Stimulated activated CD8-positive, alpha-beta memory T cell treated with anti-CD3 and anti-CD28 coated beads, Interleukin-4, amount 100 ng/mL, for 1 hour (primary cell): ENCODE measurements at places on chromosomes 12 and 14.

GRCh38 chr14:102497998-102498677 is 11.4 kb downstream of the ANKRD9 start:
- no peak for DNase-seq

DNA sequence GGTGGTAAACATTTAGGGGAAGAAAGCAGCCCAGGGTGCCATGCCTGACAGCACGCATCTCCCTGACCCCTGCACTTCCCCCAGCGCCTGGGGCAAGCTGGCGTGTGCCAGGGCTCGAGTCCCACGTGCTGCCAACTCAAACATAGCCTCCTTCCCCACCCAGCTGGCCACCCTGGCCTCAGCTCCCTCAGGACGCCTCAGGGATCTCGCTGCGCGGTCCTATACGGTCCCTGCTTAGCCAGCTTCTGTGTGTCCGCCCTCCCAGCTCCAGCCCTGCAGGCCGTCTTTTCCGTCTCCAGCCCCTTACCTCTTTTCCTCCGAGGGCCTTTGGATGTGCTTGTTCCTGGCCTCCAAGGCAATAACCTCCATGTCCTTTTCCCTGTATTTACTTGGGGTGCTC is 71.0 kb downstream of the TESC start:
- DNase-seq, result no peak

DNA sequence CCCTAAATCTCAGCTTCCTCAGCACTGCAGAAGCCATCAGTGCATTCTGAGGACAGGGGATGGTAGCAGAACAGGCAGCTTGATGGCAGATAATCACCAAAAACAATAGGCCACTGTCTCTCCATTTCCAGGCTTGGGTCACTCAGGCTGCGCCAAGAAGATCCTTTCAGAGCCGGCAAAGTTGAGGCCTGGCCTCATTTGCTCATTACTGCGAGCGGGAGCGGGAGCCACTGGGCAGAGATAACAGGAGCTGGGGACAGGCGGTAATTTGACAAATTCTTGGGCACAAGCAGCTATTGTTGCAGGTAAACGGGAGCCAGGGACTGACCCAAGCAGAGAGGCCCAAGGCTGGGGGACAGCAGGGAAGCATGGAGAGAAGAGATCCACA is 2.1 kb downstream of the MSI1 start:
- DNase-seq, result no peak

DNA sequence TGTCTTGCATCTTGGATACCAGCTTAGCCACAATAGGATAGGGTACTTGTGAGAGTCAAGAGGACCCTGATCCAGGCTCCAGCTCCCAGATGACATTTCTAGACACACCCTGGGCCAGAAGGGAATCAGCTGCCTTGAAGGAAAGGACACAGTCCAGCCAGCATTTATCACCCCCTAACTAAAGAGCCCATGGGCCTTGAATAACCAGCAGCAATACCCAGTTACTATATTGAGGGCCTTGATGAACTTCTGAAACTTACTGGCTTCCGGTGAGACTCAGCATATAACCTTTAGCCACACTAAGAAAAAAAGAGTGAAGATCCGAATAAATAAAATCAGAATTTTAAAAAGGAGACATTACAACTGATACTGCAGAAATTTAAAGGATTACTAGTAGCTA is 1135.4 kb downstream of the LRFN5 start:
- DNase-seq, result no peak

DNA sequence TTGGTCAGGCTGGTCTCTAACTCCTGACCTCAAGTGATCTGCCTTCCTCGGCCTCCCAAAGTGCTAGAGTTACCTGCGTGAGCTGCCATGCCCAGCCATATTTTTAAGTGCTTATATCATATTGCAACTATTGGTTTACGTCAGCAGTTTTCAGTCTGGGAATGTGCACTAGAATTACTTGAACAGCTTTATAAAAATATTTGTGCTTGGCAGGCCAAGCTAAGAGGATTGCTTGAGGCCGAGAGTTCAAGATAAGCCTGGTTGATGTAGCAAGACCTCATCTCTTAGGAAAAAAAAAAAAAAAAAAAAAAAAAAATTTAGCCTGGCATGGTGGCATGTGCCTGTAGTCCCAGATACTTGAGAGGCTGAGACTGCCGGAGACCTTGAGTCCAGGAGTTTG is 17.1 kb downstream of the KIAA0586 start:
- DNase-seq, result no peak

DNA sequence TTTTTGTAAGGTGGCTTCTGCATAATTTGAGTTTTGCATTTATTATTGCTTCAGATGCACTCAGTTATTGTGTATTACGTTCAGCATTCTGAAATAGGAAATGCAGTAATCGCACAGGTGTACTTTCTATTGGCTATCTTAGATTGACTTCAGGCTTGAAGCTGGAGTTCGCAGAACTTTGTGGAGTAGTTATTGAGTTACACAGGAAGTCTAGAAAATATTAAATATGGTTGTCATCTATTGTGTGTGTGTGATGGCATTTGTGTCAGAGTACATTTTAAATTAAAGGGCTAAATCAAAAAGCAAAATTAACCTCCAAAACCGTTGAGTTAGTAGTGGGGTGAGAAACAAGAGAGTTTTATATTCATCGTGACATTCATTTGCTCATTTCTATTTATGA is 2.7 kb downstream of the ARID2 start:
- DNase-seq, result no peak
